ENCODE measurements at places on chromosomes 12 and 14.

GRCh38 chr12:75750716-75751306 lies 239.4 kb upstream of the KRR1 start:
- DNase-seq: no peak

DNA sequence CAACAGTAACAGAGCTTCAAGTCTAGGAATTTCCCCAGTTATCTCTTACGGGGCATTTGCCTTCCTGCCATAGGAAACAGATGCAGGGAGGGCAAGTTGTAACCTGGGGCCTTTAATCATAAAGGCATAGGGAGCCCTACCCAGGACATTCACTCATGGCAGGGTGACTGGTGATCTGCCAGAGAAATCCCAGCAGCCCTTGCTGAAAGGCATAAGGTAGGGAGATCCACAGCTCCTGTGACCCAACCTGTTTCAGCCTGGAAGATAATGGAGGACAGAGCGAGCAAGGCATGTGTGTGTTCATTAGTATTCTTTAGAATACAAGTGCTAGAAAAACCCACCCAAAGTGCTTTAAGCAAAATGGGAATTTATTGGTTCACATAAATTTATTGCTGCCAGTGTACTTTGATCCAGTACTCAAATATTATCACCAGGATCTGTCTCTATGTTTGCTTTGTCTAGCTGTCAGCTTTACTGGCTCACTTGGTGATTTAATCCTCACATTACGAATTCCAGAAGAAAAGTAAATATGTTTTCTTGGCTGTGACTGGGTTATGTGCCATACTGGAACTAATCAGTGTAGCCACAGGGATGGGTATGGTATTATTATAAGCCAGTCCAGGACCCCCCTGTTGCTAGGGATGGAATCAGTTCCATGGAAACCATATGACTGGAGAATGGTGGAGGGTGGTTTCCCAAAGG lies 21.1 kb upstream of the AKAP6 start:
- DNase-seq: no peak

DNA sequence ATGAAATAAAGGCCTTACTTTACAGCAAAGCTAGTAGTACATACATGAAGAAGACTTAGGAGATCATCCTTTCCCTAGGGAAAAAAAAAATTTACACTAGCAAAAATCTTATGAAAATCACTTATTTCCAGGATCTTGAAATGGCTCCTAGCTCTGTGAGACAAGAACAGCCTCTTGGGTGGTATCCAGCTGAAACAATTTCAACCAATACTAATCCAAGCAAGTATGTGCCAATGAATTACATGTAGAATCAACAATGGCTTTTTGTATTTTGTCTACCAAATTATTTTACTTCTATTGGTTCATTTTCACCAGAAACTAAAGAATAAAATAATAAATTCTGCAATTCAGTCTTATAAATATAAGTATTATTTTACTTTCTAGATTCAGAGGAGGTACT lies 2.7 kb upstream of the SLCO1A2 start:
- DNase-seq: no peak

GRCh38 chr14:88950069-88950468 lies 125.6 kb downstream of the TTC8 start:
- no peak for DNase-seq

DNA sequence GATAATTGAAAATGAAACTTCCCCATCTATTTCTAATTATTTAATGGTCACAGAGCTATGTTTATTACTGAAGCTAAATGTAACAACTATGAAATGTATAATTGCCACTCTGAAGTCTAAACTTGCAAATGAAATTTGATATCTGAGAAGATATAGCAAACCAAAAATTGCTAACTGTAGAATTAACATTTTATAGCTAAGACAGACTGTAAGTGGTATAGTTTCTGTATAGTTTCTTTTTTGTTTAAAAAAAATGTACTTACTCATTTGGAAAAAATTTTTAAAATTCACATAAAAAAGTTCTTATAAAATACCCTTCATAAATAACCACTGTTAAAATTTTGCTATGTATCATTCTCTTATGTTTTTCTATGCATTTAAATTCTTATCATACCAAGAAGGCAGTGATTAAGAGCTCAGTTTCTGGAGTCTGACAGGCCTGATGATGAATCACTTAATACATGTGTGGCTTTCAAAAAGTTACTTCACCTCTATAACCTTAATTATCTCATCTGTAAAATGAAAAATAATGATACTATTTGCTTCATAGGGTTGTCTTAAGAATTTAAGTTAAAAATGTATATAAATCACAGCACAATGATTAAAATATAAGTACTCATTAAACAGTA lies 214.7 kb upstream of the GARIN2 start:
- DNase-seq: no peak

DNA sequence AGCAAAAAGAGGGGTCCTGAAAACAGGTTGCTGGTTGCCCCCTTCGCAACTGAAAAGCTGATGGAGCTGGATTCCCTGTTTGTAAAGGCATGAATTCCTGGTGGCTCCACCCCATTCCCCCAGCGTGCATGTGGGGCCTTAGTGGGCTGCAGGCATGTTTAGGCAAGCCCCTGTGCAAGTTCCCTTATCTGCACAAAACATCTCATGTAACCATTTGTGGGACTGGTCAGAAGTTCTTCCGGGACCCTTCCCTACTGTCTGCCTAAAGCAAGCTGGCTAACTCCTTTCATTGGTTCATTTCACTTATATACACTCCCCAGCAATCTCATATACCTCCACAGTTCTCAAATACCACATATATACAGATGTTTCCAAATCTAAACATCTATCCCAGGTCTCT lies 24.0 kb upstream of the HIGD1C start:
- peak; percentile 18 for DNase-seq

DNA sequence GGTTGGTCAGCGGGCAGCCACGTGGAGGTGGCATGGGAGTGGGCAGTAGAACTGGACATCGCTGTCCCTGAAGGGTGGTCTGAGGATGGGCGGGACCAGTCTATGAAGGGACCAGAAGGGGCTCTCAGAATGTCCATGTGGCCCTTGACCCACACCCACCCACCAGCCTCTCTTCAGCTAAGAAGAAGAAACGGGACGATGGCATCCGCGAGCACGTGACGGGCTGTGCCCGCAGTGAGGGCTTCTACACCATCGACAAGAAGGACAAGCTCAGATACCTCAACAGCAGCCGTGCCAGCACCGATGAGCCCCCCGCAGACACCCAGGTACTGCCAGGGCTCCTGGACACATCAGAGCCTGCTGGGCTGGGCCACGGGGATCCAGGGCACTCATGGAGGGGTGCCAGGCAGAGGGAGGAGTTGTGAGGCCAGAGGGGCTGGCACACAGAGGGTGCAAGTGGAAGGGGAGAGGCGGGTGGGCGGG lies 21.3 kb downstream of the SETD1B start:
- DNase-seq: no peak

DNA sequence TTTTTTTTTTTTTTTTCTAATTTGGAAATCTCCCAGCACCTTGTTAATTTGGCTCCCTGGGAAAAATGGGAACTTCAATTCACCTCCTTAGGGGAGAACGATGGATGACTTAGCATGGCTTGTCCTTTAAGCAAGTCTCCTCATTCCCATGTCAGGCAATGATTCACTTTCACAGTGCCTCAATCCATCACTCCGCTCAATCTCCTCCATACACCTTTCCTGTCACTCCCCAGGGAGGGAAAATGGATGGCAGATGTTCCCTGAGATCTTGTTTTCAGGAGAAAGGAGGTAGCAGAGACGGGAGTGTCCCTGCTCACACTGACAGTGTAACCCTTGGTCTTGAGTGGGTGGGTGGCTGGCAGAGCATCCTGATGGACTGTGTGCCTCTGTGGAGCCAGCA lies 51.0 kb downstream of the SLC8A3 start:
- no peak for DNase-seq

DNA sequence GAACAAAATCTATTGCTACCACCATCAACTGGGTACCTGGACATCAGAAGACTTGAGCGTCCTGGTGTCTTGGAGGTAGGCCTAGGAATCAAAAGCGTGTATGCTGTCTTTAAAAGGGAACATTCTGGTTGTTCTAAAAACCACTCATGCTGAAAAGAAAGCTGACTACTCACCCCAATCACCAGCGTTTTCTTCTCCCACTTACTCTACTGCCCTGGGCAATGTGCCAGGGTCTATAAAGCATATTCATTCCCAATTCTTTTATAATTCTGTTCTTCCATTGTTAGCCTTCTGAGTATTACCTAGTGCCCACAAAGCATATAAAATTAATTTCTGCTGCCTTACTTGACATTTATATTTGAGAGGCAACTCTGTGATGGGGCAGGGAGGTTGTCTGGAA lies 133.4 kb downstream of the KCNA5 start:
- DNase-seq: no peak

DNA sequence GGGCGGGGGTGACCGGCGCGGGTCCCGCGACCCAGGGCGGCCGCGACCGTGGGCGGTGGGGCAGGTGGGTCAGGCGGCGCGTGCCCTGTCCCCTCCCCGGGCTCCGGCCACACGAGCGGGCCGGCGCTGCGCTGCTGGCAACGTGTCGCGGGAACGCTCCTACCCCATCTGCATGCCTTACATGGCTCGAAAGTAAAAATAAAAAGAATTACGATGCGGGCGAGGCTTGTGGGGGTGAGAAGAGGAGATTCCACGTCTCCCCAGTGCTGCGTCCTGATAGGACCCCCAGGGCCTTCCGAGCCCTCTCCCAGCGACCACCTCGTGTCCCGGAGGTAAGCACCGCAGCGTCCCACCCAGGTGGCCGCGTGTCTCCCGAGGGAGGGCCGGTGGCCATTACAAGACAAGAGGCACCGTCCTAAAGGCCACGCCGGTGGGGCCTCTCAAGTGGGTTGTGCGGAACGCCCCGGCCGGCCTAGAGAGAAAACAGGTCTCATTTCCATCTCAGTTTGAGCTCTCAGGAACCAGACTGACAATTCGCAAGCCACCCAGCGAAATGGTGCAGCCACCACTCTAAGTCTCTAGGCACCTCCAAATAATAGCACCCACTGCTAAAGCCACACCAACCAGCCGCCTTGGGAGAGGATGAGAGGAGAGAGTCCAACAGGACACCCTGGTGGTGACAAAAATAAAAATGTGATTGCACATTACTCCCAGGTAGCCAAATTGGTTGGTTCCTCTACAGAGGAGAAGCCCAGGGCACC lies 612 bp upstream of the FOXN3 start:
- peak; percentile 76 for DNase-seq

- DNase-seq: peak; percentile 11
Observed at GRCh38 chr12:12810553-12811021, 2.6 kb upstream of the DDX47 start.

GRCh38 chr12:3200032-3200617 lies 122.9 kb downstream of the TSPAN9 start:
- DNase-seq: no peak

- no peak for DNase-seq
Observed at GRCh38 chr12:107296681-107297089, 203.3 kb upstream of the CRY1 start.

- no peak for DNase-seq
Observed at GRCh38 chr12:109847142-109847735, 14.0 kb upstream of the TRPV4 start.

DNA sequence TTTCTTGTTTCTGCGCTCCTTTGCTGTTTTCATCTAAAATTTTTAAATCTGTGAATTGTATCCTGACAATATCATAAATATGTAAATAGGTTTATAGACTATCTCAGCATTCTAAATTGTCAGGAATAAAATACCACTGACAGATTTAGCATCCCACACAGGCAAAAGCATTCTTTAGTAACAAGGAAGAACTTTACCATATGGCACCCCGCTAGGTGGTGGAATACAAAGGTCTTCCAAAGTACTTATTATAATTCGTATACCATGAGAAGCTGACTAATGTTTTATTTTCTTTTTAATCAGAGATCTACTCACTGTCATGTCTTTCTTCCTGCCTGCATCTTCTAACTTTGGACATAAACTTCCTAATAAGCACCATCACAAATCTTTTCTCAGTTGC lies 328.8 kb upstream of the NOVA1 start:
- no peak for DNase-seq

- DNase-seq: no peak
Observed at GRCh38 chr14:69303086-69303485, 43.1 kb downstream of the GALNT16 start.

Measured in erythroblast (primary cell).